ENCODE measurements at places on chromosomes 2 and 18. TPM values are rescaled to one million over a fixed set of nuclear protein-coding genes. Genes with fewer than 3 reads are reported as not detected.

SLC9A4 gene
- total RNA-seq: 0.07 TPM

DYSF gene
- total RNA-seq: 0.17 TPM

IL18R1 gene
- 1.1 TPM for total RNA-seq

TMEM178A gene
- 1.3 TPM for total RNA-seq

CD8B2 gene
- not detected for total RNA-seq

SRD5A2 gene
- not detected for total RNA-seq

FLACC1 gene
- 5.0 TPM for total RNA-seq

PTPRN gene
- not detected for total RNA-seq

SP9 gene
- not detected for total RNA-seq

Measured in B cell (primary cell).